ENCODE measurements at places on chromosomes 3 and 15.

DNA sequence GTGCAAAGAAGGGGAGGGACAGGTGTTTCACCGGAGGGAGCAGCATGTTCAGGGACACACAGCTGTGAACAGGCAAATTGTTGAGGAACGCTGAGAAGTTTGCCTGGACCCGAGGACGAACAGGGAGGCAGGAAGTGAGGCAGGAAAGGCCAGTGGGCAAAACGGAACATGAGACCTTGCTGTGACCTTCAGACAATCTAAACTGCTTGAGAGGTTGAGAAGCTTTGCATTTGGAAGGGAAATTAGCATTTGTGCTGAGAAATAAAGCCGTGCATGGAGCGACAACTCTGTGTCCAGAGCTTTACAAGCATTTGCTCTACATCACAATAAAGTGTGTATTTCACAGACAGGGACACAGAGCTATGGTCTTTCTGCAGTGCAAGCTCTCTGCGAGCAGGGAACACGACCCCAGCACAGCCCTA lies 47.9 kb downstream of the CDC25A start:
- no peak for DNase-seq

DNA sequence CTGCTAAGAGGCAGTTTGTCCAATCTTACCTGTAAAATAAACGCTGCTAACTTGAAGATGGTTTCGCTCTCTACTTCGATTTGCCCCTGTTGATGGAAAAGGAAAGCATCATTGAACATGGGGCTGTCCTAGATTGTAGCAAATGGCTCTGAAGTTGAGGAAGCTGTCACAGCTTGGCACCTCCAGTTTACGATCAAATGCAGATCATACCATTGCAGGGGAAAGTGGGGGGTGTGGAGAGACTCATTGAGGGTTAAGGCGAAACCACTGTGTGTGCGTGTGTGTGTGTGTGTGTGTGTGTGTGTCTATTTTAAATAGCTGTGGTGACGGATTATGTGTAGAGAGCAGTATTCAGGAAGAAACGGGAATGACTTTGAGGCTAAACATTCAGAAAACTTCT lies 127.6 kb upstream of the LMOD3 start:
- peak; percentile 46 for DNase-seq

DNA sequence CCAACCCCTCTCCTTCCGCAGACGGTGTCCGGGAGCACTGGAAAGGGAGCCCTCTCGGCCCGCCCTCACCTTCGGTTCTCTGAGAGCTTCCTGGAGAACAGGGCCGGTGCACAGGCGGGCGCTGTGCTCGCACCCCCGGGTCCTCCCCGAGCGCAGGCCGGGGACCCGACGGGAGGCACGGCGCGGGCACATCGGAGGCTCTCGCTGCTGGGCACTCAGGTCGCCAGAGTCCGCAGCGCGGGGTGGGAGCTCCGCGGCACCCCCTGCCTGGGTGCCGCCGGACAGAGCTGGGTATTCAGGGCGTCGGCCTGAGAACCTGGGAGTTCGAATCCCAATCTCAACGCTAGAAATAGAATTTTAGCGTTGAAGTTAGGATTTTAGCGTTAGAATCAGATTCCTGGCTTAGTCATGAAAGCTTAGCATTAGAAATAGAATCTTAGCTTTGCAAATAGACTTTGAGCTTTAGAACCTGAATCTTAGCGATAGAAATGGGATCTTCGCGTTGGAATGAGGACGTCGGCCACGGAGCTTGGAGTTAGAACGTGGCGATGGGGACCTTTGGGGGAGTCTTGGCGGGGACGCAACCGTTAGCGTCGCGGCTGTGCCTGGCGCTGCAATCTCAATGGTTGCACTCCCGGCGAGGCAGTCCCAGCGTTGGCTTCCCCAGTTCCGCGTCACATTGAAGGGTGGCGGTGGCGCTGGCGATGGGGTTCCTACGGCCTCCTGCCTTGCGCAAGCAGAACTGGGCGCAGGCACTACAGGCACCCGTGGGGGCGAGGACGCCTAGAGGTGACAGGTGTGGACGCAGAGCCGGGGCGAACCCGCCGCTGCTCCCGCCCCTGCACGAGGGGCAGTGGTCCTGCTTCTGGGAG lies 549 bp downstream of the TRH start:
- DNase-seq: peak; percentile 19

- DNase-seq: no peak
These were observed 652.4 kb upstream of the NAALADL2 start for GRCh38 chr3:174206607-174207192.

DNA sequence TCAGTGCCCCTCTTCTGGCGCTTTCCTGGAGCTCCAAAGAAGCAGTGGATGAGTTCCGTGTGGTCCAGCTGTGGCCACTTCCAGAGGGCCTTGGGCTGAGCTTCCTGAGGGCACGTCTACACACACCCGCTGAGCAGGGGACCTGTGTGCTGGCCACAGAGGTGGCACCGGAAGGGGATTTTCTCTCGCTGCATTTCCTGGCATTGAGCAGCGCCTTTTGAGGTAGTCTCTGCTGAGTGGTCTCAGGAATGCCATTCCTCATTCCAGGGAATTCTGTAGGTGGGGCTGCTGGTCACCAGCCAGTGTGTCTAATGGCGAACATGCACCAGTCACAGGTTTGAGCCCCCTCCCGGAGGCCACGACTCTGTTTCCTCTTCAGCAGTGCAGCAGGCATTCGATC lies 48.1 kb downstream of the AMOTL2 start:
- no peak for DNase-seq

- no peak for DNase-seq
These were observed 82.1 kb downstream of the PCSK6 start for GRCh38 chr15:101407439-101407838.

DNA sequence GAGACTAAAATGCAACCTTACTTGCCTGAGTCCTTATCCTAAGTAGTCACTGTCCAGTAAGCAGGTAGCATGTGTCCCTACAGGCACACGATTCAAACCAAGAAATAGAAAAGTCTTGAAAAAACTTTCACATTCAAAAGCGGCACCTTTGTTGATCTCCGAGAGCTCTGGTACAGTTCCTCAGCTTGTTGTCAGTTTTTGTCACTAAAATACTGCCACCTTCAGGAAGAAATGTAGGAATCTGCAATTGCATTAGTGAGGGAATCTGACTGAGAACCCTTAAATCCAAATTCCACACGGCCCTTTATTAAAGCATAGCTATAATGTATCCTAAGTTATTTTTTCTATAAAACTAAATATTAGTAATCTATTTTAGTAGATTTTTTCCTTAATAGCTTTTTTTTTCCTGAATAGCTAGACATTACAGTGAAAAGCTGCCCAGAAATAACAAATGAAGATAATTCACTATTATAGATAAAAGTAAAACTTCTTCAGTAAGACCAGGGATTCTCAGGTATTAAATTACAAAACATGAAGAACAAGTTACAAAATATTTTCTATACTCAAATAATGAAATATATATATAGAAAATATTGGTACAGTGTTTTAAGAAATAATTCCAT lies 44.0 kb downstream of the CCDC54 start:
- no peak for DNase-seq

GRCh38 chr3:109384164-109384563 lies 46.8 kb upstream of the DPPA4 start:
- DNase-seq: no peak

DNA sequence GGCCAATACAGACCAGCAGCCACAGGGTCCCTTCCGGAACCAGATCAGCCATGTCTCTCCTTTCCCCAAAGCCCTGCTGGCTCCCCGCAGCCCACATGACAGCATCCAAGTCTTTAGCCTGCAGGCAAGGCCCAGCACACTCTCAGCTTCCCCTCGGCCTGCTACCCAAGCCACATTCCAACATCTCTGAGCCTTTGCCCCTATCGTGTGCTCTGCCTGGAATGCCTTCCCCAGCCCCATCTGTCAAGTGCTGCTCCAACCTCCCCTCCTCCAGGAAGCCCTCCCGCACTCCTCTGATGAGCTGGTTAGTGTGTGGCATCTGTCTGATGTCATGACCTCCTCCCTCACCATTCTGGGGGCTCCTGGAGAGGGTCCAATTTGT lies 8.5 kb downstream of the PLXND1 start:
- no peak for DNase-seq

- no peak for DNase-seq
These were observed 365.0 kb downstream of the ROBO2 start for GRCh38 chr3:77404871-77405270.

GRCh38 chr3:101117980-101118379 lies 124.8 kb upstream of the ABI3BP start:
- DNase-seq: no peak

DNA sequence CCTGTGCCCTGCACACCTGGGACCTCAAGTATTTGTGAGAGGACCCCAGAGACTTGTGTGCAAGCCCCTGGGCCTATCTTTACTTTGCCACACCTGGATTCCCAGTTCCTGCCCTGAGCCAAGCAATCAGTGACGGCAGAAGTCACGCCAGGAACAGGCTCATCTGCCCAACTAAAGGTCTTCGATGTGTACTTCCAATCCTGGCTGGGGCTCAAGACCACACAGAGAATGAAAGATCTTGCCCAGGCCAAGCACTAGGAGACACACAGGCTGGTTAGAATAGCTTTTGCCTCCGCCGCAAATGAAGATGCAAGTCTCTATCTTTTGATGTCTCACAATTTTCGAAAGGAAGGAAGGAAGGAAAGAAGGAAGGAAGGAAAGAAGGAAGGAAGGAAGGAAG lies 228.8 kb downstream of the OCA2 start:
- DNase-seq: no peak
